Activated CD4-positive, CD25-positive, alpha-beta regulatory T cell treated with anti-CD3 and anti-CD28 coated beads, Interleukin-2, amount 50 U/mL, for 24 hours (primary cell): ENCODE measurements at places on chromosomes 5 and 9.

DNA sequence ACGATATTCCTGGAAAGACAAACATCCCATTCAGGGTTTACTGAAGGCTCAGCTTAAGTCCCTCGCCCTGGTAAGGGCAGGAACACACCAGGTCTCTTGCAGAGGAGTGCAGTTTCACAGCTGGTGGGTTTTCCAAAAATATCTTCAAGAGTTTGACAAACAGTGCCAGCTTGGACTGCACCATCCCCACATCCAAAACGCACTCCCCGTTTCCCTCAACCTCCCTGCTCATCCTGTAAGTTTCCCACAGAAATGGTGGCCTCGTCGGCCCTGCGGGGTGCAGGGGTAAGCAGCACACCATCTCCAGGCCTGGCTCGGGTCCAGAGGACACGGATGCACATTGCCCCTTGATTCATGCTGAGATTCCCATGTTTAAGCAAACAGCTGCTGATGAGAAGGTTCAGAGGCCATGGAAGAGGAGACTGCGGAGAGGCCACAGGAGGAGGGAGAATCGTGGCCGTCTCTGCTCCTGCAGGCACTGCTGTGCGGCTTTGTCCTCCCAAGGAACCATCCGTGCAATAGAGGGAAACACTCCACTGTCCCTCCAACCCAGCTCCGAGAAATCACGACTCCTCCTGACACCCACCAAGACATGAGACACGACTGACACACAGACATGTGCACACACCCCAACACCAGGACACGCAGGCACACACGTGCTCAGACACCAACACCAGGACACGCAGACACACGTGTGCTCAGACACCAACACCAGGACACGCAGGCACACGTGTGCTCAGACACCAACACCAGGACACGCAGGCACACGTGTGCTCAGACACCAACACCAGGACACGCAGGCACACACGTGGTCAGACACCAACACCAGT, 24.0 kb upstream of the SLC12A7 start:
- no peak for ATAC-seq

DNA sequence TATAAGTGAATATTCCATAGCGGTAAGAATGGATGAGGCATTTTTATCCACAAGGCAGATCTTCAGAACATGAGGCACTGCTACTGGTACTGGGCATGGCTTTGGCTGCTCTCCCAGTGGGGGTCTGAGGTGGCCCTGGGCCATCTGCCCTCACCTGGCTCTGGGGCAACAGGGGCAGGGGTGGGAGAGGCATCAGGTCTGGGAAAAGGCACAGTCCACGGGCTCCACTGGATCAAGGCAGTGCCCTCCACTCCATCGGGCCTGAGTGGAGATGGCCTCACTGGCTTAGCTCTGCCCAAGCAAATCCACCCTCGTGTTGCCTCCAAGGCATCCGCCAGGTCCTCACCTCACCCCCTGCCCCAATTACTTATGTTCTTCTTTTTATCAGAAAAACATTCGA, 10.9 kb upstream of the NKD2 start:
- no peak for ATAC-seq

DNA sequence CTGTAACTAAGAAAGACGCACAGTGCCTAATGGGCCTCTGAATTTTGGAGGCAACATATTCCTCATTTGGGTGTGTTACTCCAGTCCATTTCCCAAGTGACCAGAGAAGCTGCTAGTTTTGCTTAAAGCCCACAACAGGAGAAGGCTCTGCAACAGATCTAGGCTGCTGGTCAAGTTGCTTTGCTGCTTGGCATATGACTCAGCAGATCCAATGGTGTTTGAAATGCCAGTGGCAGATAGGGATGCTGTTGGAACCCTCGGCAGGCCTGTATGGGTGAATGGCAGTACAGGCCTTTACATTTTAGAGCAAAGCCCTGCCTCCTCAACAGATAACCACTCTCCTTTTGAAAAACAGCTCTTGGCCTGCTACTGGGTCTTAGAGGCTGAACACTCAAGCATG, 36.2 kb upstream of the ROR2 start:
- ATAC-seq: no peak

- no peak for ATAC-seq
These were observed 275.2 kb downstream of the ADGRV1 start for GRCh38 chr5:90833753-90834152.

GRCh38 chr9:135167356-135167755, 79.9 kb downstream of the OLFM1 start:
- no peak for ATAC-seq
